Suprapubic skin (tissue), 4 donors: ENCODE measurements at places on chromosomes 1 and 21. TPM values are rescaled to one million over a fixed set of nuclear protein-coding genes. Genes with fewer than 3 reads are reported as not detected.
A peak's percentile ranks its signal among the peaks of the same experiment; 100 is the strongest.

ELAPOR1 gene
- total RNA-seq, result 27.4 TPM

ZC3H12A gene
- 64.4 TPM for total RNA-seq

TNNT2 gene
- 19.3 TPM for total RNA-seq

SMYD2 gene
- 25.5 TPM for total RNA-seq

DCLRE1B gene
- total RNA-seq, result 6.6 TPM

- DNase-seq, result no peak
These were observed 79.3 kb downstream of the HMCN1 start for GRCh38 chr1:185813401-185813979.

DNA sequence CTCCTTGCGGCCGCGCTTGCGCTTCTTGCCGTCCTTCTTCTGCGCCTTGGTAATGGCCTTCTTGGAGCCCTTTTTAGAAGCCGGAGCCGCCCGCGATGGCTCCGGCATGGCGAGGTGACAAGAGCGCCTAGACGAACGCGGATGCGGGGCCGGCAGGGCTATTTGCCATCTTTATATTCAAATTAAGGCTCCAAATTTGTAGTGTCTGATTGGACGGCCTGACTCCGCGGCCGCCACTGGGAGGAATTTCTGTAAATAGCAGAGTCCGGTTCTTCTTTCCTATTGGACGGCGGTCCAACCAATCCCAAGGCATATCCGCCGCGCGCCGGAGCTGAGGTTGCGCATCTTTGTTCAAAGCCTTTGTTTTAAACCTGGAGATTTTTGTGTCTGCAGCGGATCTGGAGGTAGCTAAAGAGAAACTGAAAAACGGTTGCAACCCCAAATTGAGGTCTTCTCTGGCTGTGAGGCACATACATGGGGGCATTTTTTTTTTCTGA lies 22.6 kb upstream of the RNF187 start:
- DNase-seq, result no peak

GRCh38 chr1:3904843-3905185 lies 4.7 kb upstream of the C1orf174 start:
- no peak for DNase-seq

DNA sequence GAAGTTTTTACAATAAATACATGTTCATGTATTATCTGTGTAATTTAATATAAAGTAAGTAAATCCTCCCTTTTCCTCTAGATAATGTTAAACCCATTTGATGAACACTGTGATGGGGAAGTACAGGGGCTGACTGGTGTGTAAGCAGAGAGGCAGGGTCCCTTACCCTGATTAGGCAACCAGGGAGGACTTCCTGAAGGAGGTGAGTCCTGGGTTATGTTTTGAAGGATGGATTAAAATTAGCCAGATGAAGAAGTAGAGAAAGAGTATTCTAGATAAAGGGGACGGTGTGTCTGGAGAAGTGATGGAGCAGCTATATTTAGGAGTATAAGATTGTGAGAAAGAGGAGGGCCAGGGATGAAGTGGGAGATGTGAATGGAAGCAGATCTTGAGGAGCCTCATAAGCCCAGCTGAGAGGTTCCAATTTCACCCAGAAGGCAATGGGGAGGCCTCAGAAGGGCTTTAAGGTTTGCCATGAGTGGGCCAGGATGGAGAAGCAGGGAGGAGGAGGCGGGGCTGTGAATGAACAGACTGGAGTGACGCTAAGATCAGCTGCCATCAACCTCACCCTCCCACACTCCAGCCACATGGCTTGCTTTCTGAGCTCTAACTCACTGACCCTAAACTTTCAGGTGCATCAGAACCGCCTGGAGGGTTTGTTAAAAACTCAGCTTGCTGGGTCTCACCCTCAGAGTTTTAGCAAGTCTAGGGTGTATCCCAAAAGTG lies 30.9 kb upstream of the ID3 start:
- DNase-seq, result no peak

GRCh38 chr1:67853704-67854103 lies 20.4 kb upstream of the GNG12 start:
- no peak for DNase-seq

DNA sequence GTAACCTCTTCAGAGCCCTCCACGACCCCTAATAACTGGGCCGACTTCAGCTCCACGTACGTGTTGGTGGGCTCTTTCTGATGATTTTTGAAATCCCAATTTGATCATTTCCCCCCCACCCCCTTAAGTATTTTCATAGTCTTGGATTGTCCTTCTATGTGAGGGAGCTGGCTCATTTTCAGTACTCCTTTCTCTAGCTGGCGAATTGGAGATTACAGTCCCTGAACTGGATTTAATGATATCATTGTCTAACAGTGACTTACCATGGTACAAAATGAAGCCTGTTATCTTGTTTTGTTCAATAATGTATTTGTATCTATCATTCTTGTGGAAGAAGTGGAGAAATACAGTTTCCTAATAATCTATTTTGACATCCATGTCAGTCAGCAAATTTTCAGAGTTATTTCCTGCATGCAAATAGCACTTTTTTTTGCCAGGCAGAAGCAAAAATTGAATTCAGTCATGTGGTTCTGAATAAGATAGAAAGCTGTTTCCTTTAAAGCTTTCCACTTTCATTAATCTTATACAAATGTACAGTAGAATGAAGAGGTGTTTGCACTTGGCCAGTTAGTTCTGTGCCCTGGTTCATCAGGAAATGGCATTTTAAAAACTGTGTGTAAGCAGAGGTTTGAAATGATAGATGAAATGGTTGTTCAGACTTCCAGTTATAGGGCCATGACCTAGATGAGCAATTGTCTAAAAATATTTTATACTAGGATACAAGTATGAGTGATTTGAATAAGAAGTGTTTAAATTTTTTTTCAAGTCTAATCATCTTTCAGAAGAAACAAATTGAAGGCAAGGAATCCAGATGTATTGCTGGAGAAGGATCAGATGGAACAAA lies 104.2 kb downstream of the ATP5PO start:
- no peak for DNase-seq

DNA sequence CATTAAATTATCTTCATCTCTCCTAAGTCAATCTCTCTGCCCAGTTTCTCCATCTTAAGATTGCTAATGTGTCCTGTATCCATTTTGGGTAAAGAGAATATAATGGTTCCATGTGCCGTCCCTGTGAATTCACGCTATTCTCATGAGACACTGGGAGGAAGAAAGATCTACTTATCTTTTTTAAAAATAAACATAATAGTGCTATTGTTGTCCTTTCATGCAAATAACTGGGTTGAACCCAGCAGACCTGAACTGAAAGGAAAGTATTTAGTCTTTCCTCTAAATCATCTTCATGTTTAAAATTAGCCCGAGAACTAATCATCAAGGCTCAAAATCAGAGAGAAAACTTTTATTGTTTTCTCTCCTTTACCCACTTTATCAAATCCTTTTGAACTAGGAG lies 22.4 kb downstream of the SLAMF1 start:
- no peak for DNase-seq

GRCh38 chr1:176773038-176773437 lies 310.1 kb downstream of the PAPPA2 start:
- no peak for DNase-seq

DNA sequence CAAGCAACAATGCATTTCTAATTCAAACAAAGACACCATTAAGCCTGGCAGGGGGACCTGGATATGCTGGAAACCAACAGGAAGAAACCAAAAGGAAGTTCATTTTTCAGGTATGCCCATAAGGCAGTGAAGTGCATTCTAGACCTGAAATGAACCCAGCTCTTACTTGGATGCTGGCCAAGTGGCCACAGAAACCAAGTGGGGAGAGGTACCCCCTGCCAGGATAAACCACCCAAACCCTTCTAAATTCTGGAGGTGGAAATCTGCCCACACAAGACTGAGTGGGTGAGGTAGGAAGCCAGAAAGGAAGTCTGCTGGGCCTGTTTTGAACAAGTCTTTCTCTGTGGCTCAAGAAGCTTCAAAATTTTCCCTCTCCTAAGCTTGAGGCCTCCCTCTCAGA lies 2.6 kb downstream of the CD5L start:
- no peak for DNase-seq

GRCh38 chr1:238265866-238266265 lies 375.1 kb upstream of the ZP4 start:
- DNase-seq, result no peak

DNA sequence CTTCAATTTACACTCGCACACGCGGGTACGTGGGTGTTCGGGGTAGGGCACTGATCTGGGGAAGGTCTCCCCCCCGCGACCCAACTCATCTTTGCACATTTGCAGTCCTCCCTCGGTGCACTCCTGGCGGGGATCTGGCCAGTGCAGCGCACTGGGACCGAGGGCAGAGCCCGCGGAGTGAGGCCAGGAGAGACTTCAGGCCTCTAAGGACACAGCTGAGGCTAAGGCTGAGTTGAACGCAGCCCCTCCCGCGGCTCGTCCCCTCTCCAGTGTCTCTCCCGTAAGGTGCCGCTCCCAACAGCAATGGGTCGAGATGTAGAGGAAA lies 936 bp upstream of the NCAM2 start:
- no peak for DNase-seq

DNA sequence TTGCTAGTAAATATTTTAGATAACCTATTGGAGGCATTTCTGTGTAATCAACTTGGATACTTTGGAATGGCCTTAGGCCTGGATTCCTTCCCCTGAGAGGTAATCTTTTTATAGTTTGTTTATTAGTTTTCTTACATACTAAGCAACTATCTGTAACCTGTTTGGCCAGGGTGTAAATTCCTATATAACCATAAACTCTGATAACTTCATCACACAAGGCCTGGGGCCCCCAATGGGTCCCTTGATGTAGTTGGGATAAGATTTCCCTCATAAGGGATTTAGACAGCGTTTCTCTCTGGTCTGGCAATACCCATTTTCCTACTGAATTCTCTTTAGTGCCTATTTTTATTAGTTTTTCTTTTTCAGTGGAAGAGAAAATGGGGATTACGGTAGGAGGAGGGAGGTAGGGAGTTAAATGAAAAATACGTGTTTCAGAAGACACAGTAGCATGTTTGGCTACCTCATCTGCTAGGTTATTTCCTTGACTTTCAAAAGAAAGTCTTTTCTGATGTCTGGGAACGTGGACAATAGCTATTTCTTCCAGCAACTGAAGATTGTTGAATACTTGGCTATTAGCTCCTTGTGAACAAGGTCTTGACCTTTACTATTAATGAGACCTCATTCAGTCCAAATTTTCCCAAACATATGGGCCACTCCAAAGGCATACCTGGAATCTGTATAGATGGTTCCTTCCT lies 7.4 kb upstream of the AADACL3 start:
- DNase-seq, result no peak

DNA sequence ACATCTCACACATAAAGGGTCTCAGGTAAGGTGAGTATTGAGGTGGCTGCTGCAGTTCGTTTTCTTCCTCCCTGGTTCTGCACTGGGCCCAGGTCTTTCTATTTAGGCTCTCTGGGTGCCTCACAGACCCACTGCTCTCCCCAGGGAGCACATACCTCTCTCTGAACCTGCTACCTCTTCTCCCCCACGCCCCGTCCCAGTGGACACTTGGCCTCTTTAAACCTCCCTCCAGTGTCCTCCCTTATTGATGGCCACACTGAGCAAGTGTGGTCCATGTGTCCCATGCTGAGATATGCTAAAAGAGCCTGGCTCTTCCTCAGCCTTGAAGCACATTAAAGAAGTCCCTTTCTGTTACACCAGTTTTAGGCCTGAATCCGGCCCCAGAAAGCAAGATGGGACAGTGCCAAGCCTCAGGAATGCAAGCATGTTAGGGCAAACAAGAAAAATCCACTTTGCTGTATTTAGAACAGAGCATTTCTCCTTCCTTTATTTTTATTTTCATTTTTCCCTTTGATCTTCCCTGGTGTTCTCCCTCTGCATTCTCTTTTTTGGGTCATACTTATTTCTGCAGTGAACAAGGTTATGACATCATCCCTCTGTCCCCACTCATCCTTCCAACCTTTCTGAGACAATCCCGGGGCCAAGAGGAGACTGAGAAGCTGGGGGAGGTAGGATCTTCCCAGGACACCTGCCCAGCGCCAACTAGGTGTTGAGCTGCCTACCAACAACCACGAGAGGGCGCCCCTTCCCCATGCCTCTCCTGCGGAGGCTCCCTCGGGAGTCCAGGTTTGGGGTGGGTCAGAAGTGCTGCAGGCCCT lies 5.0 kb upstream of the CHI3L2 start:
- DNase-seq, result peak; percentile 90

DNA sequence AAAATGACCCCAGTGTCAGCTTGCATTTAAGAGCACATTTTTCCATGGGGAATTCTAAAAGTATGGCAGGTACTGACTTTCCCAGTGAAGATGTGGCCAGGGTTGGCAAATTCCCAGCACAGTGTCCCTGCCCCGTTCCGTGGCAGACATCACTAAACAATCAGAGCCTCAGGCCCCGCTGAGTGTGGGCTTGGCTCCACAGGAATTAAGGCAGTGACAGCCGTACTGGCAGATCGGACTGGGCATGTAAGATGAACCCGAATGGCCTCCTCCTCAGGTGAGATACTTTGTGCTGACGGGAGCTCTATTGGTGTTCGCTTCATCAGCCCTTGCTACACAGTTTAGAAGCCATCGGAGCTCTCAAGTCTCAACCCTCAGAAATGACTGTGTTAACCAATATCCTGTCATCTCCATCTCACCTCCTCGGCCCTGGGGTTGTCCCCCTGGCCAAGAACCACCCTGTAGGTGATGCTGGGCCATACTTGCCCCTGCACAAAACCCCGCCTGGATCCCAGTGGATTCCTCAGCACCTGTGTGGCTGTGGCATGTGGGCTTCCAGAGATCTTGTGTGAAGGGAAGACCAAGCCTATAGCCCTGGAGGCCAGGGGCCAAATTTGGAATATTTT lies 29.0 kb upstream of the ABCG1 start:
- no peak for DNase-seq

GRCh38 chr1:9121496-9122409 lies 7.1 kb downstream of the GPR157 start:
- no peak for DNase-seq

GRCh38 chr1:100834777-100835660 lies 59.6 kb downstream of the EXTL2 start:
- DNase-seq, result no peak

GRCh38 chr1:147185432-147185831 lies 13.2 kb upstream of the PRKAB2 start:
- no peak for DNase-seq

DNA sequence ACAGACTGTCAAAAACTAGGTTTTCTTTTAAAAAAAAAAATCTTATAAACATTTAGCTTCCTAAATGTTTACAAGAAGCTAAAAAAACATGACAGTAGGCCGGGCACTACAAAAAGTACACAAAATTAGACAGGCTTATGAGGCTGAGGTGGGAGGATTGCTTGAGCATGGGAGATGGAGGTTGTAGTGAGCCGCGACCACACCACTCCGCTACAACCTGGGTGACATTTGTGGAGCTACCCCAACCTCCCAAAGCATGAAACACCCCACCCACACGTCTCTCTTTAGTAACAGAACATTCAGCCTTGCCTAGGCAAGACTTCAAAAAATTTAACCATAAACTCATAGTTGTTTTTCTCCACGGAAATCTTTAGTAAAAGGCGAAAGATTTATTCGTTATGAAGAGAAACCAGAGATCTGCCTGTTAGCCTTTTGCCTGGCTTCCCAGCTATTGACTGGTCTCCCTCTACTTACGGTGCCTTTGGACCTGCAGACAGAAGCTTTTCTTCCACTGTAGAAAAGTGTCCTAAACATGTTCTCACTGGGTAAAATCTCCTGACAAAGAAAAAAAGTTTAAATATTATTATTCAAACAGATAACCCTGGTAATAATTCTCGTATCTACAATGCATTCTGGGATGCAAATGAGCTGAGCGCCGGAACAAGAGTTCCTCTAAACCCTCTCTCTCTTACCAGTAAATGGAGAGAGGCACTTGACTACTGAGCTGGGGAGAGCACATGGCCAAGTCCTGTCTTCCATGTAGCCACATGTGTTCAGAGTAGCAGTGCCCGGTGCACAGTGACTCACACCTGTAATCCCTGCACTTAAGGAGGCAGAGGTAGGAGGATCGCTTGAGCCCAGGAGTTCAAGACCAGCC lies 9.2 kb downstream of the RNU5D-1 start:
- no peak for DNase-seq
